Bronchial epithelial cell (primary cell): ENCODE measurements at places on chromosomes 3 and 15. TPM values are rescaled to one million over a fixed set of nuclear protein-coding genes. Genes with fewer than 3 reads are reported as not detected.
A peak's percentile ranks its signal among the peaks of the same experiment; 100 is the strongest.

- DNase-seq = no peak
Measured at GRCh38 chr15:70503073-70503745, 260.1 kb downstream of the UACA start.

- DNase-seq = peak; percentile 41
Measured at GRCh38 chr15:70509282-70509662, 254.1 kb downstream of the UACA start.

- no peak for DNase-seq
Measured at GRCh38 chr3:87101861-87102625, 111.1 kb upstream of the VGLL3 start.

DNA sequence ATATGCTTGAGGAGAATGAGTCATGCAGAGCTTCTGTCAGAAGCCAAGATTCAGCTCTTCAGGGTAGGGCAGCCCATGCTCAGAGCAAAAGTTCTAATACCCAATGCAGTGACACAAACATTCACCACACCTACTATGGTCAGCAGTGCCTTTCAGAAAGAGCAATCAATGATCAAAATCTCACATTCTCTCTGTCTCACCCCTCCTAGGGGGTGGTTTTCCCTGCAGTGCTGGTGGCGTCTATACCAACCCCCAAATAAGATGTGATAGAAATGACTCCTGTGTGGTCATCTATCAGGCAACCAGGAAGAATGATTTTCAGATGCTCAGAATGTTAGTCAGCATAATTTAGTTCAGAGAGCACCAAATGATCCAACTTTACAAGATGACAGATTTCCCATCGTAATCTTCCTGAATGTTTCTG is 385.3 kb downstream of the NTRK3 start:
- DNase-seq = no peak

- DNase-seq = no peak
Measured at GRCh38 chr3:112372396-112372795, 39.4 kb downstream of the CD200 start.

DNA sequence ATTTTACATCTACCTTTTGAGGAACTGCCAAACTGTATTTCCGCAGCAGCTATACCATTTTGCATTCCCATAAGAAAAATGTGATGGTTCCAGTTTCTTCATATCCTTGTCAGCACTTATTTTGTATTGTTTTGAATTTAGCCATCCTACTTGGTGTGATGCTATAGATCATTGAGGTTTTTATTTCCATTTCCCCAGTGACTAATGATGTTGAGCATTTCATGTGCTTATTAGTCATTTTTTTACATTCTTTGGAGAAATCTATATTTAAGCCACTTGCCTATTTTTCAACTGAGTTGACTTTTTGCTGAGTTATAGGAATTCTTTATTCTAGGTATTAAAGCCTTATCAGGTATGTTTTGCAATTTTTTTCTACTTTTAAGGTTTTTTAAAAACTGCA is 347.6 kb upstream of the RARB start:
- DNase-seq = peak; percentile 36

- DNase-seq = no peak
Measured at GRCh38 chr3:123679712-123680386, 95.0 kb upstream of the HACD2 start.

DNA sequence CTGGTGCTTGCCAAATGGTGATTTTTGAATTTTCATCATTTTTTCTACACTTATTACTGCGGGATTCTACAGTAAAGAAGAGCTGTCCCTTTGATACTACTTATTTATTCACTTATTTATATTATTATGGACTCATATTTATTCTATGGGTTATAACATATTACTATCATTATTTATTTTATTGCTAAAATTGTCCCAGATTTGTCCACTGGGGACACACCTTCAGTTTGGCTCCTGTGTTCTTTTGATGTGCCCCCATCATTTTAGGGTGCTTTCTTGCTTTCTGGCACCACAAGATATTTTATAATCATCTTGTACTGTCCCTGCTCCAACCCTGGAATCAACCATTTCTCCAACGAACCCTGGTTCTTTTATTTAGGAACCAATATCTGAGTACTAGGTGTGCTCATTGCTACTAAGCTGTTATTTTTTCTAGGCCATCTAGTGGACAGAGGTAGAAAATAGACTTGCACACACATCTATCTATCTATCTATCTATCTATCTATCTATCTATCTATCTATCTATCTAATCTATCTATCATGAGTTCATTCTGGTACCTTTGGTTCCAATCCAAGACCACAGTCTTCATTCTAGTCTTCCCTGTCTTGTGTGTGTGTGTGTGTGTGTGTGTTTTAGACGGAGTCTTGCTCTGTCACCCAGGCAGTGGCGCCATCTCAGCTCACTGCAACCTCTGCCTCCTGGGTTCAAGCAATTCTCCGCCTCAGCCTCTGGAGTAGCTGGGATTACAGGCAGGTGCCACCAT is 16.0 kb downstream of the SLC22A14 start:
- DNase-seq = peak; percentile 42

- peak; percentile 12 for DNase-seq
Measured at GRCh38 chr3:157626817-157627216, 123.6 kb upstream of the VEPH1 start.

- peak; percentile 43 for DNase-seq
Measured at GRCh38 chr3:170961616-170962400, 53.4 kb upstream of the EIF5A2 start.

- DNase-seq = no peak
Measured at GRCh38 chr15:26679927-26680326, 92.9 kb downstream of the GABRB3 start.

- no peak for DNase-seq
Measured at GRCh38 chr3:43215663-43216275, 70.6 kb upstream of the SNRK start.

DNA sequence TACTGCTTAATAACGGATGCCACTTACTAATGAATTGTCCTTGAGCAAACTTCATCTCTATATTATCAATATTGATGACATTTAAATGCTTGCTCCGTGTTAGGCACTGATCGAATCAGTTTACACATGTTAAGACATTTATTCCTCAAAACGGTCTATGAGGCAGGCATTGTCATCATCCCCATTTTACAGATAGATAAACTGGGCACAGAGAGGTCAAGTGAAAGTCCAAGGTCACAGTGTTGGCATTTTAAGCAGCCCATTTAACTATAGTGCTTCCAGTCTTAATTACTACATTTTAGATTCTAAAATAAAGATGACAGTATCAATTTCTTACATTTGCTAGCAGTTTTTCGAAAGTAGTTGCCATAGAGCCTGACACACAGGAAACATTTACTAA is 966 bp upstream of the ABI3BP start:
- DNase-seq = no peak

DNA sequence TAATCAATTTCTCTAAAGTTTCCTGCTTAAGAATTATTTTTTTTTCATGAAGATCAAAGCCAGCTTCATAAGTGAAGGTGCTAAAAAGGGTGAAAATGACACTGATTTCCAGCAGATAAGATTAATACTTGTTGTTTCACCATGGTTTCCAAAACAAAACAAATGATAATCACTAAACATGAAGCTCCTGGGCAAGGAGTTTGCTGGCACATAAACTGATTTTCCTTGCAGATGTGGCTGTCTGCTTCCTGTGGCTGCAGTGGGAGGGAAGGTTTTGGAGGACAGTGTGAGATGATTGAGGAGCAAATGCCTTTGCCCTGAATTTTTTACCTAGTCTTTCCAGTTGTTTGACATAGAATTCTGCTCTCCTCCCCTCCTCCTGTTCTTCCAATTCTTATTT is 228.8 kb downstream of the DIPK2A start:
- DNase-seq = no peak

DNA sequence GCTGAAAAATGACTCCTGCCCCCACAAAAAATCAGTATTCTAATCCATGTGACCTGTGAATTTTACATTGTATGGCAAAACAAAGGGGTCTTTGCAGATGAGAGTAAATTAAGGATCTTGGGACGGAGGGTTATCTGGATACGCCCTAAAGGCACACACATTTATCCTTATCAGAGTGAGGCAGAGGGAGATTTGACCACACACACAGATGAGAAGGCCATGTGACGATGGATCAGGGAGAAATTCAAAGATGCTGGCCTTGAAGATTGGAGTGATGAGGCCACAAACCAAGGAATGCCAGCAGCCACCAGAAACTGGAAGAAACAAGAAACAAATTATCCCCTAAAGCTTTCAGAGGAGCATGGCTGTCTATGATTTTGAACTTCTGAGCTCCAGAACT is 288.5 kb downstream of the XXYLT1 start:
- DNase-seq = no peak

DNA sequence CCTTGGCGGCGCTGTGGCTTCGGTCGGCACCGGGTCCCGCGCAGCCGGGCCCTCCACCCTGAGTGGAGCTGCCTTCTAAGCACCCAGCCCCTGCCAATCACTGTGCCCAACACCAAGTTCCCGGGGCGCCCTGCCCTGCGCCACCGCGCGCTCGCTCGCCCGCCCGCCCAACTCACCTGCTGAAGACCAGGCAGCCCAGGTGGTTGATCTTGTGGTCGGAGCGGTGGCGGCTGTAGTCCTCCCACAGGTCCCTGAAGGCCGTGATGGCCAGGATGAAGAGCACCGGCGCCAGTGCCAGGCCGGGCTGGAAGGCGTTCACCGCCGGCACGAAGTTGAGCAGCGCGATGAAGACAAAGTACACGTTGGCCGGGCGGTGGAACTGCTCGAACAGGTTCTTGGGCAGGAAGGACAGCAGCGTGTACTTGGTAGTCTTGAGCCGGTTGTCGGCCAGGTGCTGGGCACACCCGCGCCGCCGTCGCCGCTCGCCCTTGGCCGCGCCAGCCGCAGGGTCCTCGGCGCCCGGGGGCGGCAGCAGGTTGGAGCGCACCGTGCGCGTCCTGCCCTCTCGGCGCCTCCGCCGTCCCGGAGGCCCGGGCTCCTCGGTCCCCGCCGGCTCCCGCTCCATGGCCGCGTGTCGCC is 536 bp downstream of the ATP10A start:
- DNase-seq = peak; percentile 17

- DNase-seq = no peak
Measured at GRCh38 chr3:114456742-114457141, 162.9 kb downstream of the TIGIT start.

DNA sequence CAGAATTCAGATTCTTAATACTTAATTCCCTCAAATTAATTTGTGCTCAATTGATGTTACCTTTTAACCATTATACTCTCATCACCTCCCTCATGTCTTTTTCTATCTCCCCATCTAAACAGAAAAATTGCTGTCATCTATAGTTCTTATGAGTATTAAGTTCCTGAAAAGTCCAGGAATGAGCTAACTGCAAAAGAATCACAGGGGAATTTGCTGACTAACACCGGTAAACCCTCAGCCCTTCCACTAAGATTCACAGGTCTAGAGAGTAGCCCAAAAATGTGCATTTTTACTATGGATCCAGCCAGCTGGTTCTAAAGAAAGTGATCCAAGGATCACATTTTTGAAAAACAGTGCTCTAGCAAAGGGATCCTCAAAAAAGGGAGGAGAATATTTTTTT is 67.0 kb downstream of the SETD2 start:
- peak; percentile 43 for DNase-seq

DNA sequence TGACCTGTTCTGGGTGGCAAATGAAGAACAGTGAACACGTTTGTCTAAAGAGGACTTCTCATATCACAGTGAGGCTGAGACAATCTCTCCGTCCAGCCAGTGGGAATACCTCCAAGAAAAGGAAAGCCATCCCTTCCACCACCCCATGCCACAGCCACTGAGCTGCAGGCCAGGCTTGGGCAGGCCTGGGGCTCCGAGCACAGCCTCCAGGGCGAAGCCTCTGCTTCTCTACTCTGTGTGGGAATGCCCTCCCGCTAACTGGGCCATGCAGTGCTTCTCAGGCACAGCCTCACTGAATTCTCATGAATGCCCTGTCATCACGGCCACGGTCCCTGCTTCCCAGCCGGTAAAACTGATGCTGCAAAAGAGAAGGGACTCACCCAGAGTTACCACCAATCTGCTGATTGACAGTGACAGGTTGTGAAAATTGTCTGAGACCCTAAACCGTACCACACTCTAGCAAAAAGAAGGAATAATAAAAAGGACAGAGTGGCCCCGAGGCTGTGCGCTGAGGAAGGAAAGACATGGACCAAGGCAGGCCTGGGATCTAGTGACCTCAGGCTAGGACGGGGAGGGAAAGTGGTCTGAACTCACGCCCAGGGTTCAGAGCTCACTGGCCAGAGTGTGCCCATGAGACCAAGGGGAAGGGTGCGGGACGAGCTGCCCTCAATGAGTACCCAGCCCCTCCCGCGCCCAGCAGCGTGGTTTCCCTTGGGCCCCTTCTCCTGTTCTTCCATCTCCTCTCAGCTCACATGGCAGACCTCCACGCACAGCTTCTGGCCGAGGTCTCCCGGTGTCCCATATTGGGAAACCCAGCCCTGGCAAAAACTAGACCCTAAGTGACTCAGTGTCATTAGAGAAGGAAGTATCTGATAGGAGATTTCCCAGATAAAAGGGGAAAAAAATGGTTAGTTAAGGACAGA is 52.8 kb downstream of the DHX30 start:
- DNase-seq = no peak

DNA sequence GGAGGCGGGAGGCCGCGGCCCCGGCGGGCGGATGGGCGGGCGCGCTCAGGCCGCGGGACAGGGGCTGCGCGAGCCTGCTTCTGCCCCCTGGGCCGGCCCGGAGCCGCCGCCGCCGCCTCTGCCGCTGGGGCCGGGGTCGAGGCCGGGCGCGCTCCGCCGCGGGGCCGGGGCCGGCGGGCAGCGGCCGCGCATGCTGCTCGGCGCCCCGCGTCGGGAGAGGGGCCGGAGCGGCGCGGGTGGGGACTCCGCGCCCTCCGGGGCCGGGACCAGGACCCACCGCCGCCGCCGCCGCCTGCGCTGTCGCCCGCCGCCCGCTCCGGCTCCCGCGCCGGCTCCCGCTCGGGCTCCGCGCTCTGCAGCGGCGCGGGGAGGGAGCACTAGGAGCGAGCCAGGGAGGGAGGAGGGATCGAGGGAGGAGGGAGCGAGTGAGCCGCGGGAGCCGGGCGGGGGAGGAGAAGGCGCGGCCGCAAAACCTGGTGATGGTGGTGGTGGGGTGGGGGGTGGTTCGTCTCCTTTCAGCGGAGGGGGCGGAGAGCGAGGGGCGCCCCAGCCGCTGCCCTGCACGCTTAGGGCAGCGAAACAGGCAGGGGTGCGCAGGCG is at the start of gene LINGO1:
Gene LINGO1, minus strand, starts transcription at position 379 of the 600 bp plus-strand sequence. CDS start 597 bp downstream, outside the sequence.
- DNase-seq = no peak

HCLS1 gene
- total RNA-seq = 6.3 and 10.4 TPM in 2 replicates

PLXND1 gene
- 1.0 and 2.4 TPM in 2 replicates for total RNA-seq

BFSP2 gene
- not detected in 2 replicates for total RNA-seq

ACSBG1 gene
- total RNA-seq = not detected in 2 replicates

OSTN gene
- not detected in 2 replicates for total RNA-seq

NMNAT3 gene
- total RNA-seq = 3.9 and 7.8 TPM in 2 replicates

PLCH1 gene
- total RNA-seq = 0.13 and 0.26 TPM in 2 replicates

FBN1 gene
- 0.90 and 6.3 TPM in 2 replicates for total RNA-seq

PTPN23 gene
- 12.6 and 12.7 TPM in 2 replicates for total RNA-seq

STX19 gene
- 0.53 and 5.1 TPM in 2 replicates for total RNA-seq

CCR5 gene
- not detected in 2 replicates for total RNA-seq

ANKUB1 gene
- 0.26 and 2.1 TPM in 2 replicates for total RNA-seq

GABRG3 gene
- total RNA-seq = not detected in 2 replicates

PLA2G4F gene
- total RNA-seq = 1.6 and 10.2 TPM in 2 replicates
